ENCODE measurements at places on chromosomes 5 and 9.
A peak's percentile ranks its signal among the peaks of the same experiment; 100 is the strongest.

DNA sequence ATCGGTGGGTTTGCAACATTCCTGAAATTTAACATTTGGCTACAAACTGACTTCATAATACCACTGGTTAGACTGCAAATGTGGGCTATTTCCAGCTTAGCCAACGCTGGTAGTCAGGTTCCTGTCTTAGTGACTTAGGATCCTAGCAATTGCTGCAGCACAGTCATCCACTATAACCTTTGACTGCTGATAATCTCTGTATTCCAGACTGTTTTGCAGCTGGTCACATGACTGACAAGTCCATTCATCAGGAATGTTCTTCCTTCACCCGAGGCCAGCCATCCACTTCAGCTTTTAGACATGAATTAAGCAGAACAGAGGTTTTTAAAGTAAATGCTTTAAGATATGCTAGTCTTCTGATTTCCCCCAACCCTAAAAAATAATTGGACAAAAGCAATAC, 425.9 kb upstream of the MPDZ start:
- no peak for DNase-seq

GRCh38 chr5:141560725-141561483, 57.9 kb downstream of the DIAPH1 start:
- DNase-seq, result peak; percentile 92

DNA sequence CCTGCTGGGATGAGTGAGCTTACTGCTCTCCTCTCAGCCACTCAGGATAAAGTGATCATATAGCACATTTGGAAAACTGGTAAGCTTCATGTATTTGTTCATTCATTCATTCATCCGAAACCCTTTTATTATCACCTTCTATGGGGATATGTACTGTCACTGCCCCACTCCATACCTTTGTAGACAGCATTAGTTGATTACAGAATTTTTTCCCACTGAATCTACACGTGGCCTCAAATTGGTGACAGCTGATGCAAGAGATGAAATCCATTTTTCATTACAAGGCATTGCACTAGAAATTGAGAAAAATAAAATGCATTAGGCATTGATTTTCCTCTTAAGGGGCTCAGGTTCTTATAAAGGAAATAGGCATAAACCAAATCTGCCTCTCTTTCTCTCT, 9.7 kb downstream of the GRIA1 start:
- DNase-seq, result no peak

- DNase-seq, result no peak
Observed at GRCh38 chr5:111585946-111586345, 73.6 kb upstream of the STARD4 start.

DNA sequence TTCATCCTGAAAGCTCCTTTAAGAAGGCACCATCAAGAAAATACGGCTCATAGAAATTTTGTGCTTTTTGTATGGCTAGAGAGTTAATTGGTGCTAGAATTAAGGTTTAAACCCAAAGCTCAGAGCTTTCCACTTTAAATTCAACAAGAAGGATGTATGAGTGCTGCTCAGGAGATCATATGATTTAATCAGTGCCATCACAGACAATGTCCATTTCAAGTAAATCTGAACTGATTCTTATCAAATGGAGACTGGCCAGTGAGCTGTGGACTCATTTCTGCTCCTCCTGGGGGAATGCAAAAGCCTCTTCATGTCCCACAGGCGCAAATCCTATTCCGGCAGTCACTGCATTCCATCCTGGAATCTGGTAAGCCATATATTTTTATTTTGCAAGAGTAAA, 327.2 kb downstream of the BNC2 start:
- DNase-seq, result no peak

DNA sequence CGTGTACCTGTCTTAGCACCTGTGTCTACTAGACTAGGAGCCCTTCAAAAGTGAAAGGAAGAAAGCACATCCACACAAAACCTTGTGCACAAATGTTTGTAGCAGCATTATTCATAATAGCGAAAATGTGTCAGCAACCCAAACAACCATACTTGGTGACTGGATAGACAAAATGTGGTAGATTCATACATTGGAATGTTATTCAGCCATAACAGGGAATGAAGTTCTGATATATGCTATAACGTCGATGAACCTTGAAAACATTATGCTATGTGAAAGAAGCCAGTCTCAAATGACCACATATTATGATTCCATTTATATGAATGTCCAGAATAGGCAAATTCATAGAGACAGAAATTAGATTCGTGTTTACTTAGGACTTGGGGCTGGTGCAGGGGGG, 57.8 kb upstream of the LARP1 start:
- DNase-seq, result no peak

- DNase-seq, result no peak
Observed at GRCh38 chr5:159120446-159120845, 20.7 kb upstream of the EBF1 start.

GRCh38 chr5:127061956-127062355, 11.3 kb downstream of the C5orf63 start:
- no peak for DNase-seq

- DNase-seq, result no peak
Observed at GRCh38 chr9:84850830-84851392, 181.4 kb downstream of the NTRK2 start.

DNA sequence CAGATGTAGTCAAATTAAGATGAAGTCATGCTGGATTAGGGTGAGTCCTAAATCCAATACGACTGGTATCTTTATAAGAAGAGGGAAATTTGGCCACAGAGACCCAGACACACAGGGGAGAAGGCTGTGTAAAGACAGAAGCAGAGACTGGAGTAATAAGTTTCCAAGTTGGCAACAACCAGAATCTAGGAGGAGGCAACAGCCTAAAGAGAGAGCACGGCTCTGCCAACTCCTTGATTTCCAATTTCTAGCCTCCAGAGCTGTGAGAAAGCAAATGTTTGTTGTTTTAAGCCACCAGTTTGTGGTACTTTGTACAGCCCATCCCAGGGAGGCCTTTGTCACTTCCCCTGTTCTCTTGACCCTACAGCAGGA, 74.4 kb downstream of the ATG10 start:
- no peak for DNase-seq

DNA sequence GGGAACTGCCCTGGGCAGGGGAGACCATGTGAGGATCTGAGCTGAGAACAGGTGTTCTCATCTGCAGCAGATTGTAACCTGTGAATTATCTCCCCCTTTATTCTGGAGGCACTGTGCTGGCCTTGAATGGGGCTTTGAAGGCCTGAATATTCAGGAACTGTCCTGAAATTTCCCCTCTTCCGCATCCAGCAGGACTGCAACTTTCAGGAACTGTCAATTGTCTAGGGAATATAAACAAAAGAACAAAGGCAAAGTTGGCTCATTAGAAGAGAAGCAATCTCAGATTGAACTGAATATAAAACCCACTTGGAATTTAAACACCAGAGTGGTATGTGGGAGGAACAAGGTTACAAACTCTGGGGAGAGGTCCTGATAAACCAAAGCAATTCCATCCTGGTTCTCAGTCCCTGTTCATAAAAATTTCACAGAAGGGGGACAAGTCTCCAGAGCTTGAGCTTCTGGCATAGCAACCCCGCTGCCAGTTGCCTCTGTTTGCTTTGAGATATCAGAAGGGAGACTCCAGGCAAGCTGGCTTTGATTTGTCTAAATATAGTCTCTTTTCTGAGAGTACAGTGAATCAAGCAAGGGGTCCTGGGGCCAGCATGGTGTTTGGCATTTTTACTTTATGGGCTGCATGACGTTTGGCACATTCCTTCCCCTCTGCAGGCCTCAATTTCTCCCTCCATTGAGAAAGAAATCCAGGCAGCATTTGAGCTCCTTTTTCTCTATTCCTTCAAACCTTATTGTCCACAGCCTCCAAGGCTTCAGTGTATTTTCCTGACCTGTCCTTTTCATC, 47.5 kb downstream of the ADRB2 start:
- DNase-seq, result no peak

DNA sequence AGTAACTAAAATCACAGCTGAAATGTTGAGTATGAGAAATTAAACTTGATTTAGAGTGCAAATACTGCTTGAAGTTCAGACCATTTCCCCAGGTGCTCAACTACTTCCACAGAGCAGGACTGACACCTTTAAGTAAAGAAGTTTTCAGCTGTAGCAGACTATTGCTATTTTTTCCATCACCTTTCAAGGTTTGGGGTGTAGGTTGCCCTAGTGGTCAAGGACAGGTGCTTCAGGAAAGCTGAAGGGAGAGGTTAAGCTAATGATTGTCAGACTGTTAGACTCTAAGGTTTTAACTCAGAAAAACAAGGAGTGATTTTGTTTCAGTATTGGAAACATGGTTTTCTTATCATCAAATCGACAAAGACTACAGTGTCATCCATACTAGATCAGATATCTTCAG, 162.1 kb downstream of the CCDC192 start:
- no peak for DNase-seq

- DNase-seq, result peak; percentile 72
Observed at GRCh38 chr5:61964201-61964600, 341.8 kb upstream of the KIF2A start.

DNA sequence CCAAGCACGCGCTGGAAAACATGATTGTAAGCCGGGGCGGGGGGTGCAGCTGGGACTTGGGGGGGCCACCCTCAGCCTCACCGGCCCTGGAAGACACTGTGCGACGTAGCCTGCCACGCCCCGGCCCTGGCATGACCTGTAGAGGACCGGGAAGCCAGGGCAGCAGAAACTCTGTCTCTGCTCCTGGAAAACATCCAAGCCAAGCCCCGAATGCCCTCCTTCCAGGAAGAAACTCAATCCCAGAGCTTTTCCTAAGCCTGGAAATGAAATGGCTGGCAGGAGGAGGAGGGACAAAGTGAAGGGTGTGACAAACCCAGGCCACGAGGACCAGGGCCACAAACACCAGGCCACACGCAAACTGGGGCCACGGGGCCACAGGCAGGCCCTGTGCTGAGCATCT, 55.4 kb downstream of the KCNT1 start:
- DNase-seq, result no peak

GRCh38 chr9:4430432-4431261, 59.6 kb upstream of the SLC1A1 start:
- no peak for DNase-seq

- DNase-seq, result no peak
Observed at GRCh38 chr9:91119679-91120078, 242.0 kb downstream of the AUH start.

DNA sequence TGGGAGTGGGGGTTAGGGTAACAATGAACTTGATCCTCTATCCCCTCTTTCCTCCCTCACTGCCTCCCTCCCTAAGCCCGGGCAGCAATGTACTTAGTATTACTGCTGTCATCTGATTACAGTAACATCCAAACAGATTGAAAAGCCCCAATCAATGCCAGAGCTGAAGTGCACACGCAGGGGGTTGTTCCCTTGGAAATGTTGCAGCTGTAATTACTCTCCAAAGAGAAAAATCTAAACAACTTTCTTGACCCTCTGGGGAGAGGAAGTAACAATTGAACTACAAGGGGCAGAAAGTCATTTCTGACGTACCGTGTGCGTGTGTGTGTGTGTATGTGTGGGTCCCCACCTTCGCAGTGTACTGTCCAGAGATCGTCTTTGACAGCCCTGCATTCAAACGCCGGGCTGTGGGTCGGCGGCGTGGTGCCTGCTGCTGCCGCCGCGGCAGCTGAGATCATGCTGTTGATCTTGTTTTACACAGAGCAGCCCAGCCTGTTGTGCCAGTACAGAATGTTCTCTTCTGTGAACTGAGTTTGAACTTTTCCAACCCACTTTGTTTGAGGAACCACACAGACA, 66.0 kb upstream of the KLF9 start:
- DNase-seq, result peak; percentile 59

GRCh38 chr5:178672630-178673029, 45.8 kb upstream of the CLK4 start:
- DNase-seq, result no peak

GRCh38 chr5:172858990-172859811, 25.1 kb downstream of the ERGIC1 start:
- DNase-seq, result peak; percentile 72

- no peak for DNase-seq
Observed at GRCh38 chr5:7822449-7822848, 28.5 kb downstream of the CFAP90 start.

GRCh38 chr5:15354021-15354420, 146.0 kb upstream of the FBXL7 start:
- peak; percentile 51 for DNase-seq

- DNase-seq, result no peak
Observed at GRCh38 chr5:180116077-180116999, 44.8 kb upstream of the RNF130 start.

GRCh38 chr9:72888067-72888466, 64.8 kb downstream of the ALDH1A1 start:
- no peak for DNase-seq

DNA sequence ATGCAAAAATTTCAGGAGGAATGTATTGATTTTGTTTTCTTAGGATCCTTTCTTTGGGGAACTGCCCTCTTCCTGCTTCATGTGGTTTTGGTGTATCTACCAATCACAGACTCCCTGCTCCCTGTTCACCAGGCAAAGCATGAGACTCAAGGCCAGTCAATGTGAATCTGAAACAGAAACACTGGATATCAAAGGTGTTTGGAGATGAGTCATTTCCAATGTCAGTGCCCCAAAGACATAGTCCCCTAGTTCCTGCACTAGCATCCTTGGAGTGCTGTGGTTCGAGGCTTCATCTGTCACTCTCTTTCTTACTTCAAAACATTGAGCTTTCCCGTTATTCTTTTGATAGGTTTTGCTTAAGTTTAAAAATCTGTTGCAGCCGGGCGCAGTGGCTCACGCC, 8.1 kb downstream of the PPP3R2 start:
- no peak for DNase-seq

DNA sequence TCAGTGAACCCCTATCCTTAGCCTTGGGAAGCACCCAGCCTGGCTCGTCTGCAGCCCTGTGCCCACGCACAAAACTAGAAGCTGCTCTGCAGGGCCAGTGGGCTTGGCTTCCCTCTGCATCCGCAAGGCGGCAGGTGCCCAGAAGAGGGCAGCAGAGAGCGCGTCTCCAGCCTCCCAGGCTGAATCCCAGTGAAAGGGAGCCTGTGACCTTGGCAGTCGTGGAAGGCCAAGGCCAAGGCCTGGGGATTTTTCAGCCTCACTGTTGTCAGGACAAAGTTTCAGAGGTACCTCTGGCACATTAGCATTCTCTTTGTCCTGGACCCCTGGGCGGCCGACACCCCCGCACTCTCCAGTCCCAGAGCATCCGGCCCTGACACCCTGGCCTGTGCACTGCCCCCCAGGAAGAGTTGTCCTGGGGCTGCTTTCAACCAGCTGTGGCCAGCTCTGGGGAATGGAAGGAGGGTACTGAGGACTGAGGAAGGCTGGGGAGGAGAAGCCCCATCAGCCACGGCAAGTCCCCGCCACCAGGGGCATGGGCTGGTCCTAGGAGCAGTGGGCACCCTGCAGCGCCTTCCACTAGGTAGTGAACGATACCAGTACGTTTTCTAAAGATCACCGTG, 63.6 kb upstream of the IL17B start:
- DNase-seq, result no peak

GRCh38 chr5:76742583-76742982, 26.7 kb downstream of the F2R start:
- DNase-seq, result no peak

DNA sequence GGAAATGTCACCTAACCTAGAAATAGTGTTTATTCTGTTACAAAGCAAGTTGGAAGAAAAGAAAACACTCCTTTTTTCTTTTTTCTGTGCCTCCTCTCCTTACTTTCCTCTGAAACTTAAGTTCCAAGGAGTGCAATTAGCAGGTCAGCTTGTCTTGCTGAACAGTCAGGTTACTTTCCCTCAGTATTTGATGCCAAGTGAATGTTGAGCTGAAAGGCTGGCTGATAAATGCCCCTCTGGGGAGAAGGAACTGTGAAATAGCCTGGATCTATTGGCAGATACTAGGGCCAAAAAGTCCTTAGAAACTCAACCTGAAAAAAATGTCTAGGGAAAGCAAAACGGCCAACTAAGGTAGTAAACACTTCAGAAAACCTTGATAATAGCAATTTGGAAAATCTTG, 43.6 kb downstream of the GRIA1 start:
- no peak for DNase-seq

- no peak for DNase-seq
Observed at GRCh38 chr9:117178596-117179375, 236.1 kb downstream of the ASTN2 start.

All from retinal pigment epithelial cell (primary cell).